ENCODE measurements at places on chromosomes 12 and 14.

DNA sequence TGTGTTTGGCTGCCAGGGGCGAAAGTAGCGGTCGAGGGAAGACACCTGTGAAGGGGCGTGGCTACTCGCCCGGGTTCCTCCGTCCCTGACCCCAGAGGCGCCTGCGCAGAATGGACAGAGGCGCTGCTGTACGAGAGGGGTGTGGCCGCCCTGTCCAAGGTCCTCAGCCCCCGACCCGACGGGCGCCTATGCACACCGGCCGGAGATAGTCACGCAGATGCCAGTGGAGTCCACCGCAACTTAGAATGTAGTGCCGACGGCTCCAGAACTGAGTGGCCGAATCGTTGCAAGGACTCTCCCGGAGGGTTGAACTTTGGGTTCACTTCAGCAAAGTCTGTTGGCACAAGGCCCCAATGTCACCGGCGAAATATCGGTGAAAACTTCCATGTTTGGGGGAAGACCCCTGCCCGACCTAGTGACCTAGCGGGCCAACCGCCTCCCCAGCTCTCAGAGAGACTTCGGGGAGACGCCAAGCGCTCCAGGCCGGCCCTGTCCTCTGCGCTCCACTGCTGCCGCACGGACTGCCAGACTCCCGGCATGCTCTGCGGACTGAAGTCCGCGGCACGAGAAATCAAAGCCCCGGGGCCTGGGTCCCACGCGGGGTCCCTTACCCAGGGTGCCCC is 541 bp upstream of the RNU6-7 start:
- peak; percentile 83 for DNase-seq

- no peak for DNase-seq
These were observed 384.7 kb downstream of the ALG10 start for GRCh38 chr12:34406996-34407300.

DNA sequence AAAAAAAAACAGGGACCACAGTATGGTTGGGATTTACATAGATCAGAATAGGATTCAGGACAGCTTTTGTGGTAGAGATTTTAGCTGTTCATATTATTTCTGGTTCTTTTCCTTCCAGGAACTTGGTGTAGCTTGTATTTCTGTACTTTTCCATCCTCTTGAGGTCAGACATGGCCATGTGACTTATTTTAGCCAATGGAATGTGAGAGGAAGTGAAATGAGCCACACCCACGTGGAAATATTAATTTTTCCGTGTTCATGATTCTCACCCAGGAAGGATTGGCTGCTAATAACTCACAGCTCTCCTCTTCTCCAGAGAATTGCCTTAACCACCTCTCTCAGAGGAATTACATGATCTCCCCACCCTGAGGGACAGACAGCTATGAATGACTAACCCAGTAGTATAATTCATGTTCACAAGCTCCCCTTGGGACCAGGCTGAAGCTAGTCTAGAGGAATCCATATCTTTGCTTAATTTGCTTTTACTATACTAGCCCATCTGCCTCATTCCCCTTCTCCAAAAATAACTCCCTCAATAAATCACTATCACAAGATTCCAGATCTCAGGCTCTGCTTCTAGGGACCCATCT is 340.4 kb downstream of the NUAK1 start:
- no peak for DNase-seq

DNA sequence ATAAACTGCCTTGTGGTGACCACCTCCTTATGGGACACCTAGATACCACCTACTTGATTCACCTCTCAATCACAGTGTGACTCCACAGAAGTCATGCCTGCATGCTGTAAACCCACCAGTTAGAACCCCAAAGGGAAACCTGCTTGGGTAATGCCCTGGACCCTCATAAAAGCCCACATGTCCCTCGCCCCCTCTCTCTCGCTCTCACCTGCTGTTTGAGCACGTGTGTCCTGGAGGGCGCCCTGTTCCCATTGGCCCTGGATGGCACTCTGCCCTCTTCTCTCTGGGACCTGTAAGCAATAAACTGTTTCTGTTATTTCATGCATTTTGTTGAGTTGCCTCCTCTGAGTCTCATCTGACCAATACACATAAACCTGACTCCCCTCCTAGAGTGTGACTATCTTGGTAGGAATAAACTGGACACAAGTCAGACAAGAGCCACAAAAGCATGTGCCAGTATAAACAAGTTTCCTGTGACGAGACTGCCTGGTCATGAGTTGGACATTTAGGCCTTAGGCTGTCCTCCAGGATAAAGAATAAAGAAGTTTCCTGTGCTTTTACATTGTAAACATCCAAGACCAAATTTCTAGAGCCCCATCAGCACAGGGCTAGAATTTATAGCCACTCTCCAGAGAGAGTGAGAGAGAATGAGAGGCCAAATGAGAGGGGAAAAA is 8.6 kb downstream of the IFI27L2 start:
- no peak for DNase-seq

GRCh38 chr12:88307961-88308360 is 165.9 kb downstream of the TMTC3 start:
- no peak for DNase-seq

DNA sequence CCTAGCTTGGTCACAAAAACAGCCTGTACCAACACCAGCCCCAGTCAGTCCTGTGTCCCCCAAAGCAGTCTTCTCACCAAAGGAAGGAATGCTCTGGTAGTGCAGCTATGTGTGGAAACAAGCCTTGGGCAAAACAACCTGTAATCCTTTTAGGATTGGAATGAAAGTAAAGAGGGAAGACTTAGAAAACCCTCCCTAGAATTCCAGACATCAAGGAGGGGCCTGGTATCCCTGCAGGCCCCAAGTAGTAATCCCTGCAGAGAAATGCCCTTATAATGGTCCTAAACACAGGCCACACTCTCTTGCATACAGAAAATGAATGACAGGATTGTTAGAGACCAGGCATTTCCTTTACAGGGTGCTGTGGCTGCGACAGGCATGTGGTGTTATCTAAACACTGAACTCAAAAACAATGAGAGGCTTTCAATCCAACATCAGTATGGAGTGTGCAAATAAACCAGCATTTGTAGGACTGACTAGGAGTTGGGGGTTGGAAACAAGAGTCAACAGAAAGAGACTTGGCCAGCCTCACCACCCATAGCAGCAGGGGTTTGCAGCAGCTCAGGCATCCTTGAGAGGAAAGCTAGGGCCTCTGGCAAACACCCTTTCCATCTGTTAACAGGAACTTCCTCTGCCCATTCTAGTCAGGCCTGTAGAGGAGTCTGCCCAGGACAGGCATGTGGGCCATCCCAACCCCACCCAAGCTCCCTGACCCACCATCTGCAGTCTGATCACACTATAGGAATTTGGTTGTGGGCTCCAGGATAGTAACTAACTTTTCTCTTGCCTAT is 59.1 kb downstream of the DCAF5 start:
- DNase-seq = no peak

DNA sequence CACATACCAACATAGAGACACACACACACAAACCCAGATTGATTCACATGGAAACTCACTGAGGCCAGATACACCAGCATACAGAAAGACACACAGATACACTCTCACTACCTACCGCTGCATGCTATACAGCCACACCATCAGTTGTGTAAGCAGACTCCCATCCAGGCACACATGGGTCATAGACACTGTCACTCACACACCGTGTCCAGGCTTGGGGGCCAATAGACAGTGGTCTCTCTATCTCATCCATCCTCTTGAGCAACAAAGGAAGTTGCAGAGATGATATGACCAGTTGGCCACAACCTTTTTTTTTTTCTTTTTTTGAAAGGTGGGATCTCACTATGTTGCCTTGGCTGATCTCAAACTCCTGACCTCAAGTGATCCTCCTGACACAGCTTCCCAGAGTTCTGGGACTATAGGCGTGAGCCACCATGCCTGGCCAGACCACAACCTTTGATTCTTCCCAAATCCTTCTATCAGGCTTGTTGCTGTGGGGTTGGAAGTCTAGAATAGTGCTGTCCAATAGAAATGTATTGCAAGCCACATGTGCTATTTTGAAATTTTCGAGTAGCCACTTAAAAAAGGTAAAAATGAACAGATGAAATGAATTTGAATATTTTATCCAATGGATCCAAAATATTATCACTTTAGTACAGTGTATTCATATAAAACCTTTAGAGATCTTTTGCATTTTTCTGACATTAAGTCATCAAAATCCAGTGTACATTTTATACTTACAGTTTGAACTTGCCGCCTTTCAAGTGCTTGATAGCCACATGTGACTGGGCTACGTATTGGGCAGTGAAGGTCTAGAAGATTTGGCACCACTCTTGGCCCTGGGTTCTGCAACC is 7.4 kb downstream of the LRP1-AS start:
- no peak for DNase-seq

DNA sequence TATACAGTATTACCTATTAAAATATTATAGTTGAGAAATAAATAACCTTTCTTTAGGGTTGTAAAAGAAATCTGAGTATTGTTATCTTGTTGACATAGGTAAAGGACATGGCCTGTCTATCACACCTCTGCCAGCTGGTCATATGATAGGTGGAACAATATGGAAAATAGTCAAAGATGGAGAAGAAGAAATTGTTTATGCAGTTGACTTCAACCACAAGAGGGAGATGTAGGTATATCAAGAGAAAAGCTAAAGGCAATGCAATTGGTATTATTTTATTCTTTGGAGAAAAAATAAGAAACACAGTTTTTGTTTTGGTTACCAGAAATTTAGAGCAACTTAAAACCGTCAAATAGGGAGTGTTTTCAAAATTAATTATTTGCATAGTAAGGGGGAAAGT is 13.5 kb downstream of the CPSF2 start:
- DNase-seq = no peak

- DNase-seq = no peak
These were observed 105.7 kb upstream of the PLEKHG7 start for GRCh38 chr12:92597118-92597517.

DNA sequence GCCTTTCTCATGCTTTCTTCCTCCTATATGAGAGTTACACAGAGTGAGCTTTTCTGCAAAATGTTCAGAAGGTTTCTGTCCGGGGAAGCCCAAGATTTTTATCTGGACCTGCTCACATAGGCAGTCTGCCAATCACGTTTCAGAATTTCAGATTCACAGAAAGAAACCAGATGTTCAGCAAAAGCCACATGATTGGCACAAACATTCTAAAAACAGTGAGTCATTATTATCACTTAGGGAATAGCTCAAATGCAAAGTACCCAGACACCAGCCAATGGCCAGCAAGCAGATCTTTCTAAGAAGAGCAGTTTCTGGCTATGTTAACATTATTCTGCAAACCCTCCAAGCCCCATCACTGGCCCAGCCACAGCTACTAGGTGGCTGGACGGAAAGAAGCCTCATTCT is 1558.5 kb upstream of the TMEM132C start:
- no peak for DNase-seq

DNA sequence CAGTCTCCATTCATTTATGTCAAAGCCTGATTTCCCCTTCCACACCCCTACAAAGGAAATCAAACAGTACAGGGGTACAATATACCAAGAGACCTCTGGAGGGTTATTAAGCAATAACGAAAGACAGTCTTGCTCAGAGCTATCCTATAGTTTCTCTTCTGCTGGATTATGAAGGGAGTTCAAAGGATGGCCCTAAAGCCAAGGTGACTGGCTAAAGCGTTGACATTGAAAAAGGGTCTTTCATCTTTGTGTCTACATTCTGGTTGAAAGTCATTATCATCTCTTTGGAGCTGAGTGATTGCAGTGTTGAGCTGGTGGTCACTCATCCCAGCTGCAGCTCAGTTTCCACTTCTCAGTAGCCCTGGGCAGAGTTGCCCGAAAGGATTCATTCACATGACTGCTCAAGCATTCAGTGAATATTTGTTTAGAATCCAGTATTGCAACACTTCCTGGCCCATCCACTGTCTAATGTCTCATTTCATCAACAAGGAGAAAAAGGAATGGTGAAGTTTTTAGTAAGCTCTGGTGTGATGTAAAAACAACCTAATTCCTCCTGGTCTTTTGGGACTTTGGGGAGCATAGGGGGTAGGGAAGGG is 19.2 kb upstream of the TBX5 start:
- no peak for DNase-seq

DNA sequence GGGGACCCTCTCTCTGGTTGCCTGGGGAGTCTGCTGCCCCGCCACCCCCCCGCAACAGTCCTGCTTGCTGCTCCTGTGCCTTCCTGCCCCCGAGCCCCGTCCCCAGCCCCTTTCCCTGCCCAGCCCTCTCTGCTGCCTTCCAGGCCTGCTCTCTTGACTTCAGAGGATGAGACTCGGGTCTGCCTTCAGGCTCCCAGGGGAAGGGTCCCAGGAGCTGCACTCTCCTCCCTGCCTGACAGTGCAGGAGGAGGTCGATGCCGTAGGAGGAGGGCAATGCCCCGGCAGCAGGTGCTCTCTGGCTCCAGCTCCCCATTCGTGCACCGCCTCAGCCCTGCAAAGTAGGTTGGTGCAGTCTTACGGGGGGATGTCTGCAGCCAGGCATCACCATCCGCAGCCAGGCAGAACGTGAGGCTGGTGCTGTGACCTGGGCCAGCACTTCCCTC is 185.1 kb upstream of the C14orf180 start:
- no peak for DNase-seq

- DNase-seq = no peak
These were observed 76.6 kb downstream of the HSPB8 start for GRCh38 chr12:119255314-119255713.

- DNase-seq = no peak
These were observed 59.8 kb downstream of the SERPINA3 start for GRCh38 chr14:94671870-94672444.

DNA sequence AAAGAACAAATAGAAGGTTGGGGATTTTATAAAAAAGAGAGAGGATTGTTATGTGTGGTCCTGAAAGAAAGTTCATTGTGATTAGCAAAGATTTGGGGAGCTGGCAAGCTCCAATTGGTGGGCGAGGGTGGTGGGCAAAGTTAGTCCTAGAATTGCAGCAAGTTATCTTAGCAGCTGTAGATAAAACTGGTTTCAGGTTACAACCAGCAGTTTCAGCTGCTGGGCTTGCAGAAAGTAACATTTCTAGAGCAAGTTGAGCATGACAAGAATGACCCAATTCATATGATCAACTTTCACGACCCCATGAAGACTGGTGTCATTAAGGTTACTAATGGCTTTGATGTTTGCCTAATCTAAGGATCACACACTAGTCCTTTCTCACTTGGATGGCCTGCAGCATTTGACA is 177.9 kb upstream of the NUDT4 start:
- no peak for DNase-seq

GRCh38 chr14:70171726-70172125 is 17.0 kb downstream of the SLC8A3 start:
- DNase-seq = no peak

GRCh38 chr14:101226265-101226602 is 322.7 kb upstream of the RTL1 start:
- DNase-seq = no peak

GRCh38 chr12:128727461-128727860 is 96.3 kb downstream of the SLC15A4 start:
- no peak for DNase-seq

- DNase-seq = peak; percentile 24
These were observed 1.0 kb downstream of the IRF9 start for GRCh38 chr14:24162093-24162492.

- no peak for DNase-seq
These were observed 9.9 kb downstream of the TMEM19 start for GRCh38 chr12:71695782-71696181.

GRCh38 chr12:107355004-107355565 is 261.7 kb upstream of the CRY1 start:
- no peak for DNase-seq

- no peak for DNase-seq
These were observed 162.5 kb upstream of the RTL1 start for GRCh38 chr14:101065696-101066694.

GRCh38 chr14:51167587-51168214 is 72.3 kb upstream of the TMX1 start:
- DNase-seq = no peak

GRCh38 chr14:39033371-39033770 is 69.7 kb downstream of the SEC23A start:
- DNase-seq = no peak
